ENCODE measurements at places on chromosomes 2 and 18. TPM values are rescaled to one million over a fixed set of nuclear protein-coding genes. Genes with fewer than 3 reads are reported as not detected.

Gene LHCGR
- 0.10 TPM for total RNA-seq

Gene CHRND
- not detected for total RNA-seq

Gene TOGARAM2
- 43.9 TPM for total RNA-seq

Gene DOK6
- total RNA-seq: 15.5 TPM
